Heart left ventricle (tissue), 16 donors: ENCODE measurements at places on chromosomes 4 and X.

DNA sequence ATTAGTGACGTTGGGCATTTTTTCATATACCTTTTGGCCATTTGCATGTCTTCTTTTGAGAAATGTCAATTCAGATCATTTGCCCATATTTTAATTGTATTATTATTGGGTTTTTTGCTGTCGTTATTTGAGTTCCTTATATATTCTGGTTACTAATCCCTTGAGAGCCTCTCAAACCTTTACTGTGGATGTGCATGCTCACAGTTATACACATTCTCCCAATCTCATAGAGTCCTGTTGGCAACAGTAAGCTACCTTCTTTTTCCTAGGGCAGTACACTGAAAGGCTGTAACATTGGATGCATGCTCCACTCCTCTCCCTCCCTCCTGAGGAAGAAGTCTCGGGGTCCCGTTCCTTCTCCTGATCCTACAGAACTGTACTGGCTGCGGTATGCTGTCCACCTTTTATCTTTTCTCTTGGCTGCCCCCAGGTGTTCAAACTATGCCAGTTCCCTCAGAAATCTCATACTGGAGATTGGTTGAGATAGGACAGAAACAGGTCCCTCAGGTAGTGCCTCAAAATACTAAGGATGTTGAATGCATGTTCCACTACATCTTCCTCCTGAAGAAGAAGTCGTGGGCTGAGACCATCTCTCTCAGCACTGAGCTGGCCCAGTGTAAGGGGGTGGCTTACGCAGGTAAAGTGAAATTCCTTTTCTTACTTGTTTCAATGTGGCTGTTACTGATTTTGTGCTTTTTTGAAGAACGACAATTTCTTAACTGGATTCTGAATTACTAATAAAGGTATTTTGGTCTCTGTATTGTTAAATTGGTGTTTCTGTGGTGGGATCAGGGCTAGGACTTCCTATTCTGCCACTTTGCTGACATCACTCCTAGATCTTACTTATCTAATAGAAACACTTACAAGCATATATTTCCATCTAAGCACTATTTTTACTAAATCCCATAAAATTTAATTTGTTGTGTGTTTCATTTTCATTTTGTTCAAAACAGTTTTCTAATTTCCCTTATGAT is 145.4 kb upstream of the HUWE1 start:
- DNase-seq: no peak

DNA sequence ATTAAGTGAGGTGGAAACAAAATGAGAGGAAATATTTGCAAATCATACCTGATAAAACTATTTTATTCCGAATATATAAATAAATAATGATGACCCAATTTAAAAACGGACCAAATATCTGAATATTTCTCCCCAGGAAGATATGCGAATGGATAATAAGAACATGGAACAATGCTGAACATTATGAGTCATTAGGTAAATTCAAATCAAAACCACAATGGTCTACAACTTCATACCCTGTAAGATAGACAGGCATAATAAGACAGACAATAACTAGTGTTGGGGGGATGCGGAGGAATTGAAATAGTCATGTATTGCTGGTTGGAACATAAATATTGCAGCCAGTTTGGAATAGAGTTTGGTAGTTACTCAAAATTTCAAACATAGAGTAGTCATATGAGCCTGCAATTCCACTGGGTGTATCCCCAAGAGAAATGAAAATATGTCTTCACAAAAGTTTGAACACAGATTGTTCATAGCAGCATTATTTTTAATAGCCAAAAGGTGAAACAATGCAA is 47.6 kb upstream of the DRP2 start:
- DNase-seq: no peak

DNA sequence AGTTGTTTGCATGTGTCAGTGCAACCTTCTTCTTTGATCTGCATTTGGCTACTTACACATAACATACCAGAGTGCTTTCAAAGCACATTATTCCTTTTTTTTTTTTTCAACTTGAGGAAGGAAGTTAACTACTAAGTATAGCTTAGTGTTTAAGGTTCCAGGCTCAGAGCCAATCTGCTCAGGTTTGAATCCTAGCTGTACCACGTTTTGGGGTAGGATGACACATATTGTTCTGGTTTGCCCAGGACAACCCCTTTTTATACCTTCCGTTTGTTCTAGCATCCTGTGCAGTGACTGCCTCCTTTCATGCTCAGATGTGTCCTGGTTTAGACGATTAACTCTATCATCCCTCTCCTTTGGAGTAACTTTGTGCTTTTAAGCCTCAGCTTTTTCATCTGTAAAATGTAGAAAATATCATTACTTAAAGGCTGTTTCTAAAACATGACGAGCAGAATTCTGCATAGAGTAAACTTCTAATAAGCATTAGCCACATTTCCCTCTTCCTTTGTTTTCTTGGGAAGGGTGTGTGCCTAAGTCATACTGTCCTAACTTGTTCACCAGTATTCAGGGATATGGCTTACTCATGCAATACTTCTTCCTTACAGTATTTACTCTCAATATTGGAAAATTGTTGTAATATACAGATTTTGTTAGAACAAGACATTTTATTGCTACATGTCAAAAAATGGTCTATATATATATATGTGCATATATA is 281.3 kb downstream of the C4orf33 start:
- no peak for DNase-seq

DNA sequence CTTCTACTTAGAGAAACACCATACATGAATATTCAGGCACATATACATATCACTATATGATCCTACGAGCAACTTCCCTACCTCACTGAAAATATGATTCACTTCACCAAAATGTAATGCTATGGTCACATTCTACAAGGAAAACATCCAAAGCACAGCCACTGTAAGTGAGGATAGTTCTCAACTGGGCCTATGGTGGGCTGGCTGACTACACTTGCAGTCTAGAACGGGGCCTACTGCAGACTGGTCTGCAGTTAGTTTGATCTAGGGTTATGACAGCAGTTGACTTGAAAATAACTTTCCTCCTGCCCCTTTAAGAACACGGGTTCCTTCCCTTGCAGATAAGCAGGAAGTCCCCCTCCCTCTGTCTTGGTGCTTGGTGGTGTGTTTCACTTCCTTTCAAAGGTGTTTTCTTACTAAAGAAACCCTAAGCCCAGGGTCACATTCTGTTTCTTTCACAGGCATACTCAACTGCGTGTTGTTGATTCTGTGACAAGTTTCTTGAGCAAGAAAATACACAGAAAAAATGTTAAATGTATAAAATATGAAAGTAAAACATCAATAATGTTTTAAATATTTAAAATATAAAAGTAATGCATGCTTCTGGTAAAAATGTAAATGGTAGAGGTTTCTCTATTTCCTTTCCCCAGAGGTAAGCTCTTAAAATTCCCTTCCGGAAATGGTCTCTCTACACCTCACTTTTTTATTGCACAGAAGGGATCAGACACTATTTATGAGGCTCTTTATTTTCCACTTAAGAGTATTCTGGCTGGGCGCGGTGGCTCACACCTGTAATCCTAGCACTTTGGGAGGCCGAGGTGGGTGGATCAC is 18.0 kb upstream of the TMSB4X start:
- DNase-seq: no peak

- no peak for DNase-seq
These were observed 15.8 kb upstream of the SLC25A4 start for GRCh38 chr4:185127021-185127925.

DNA sequence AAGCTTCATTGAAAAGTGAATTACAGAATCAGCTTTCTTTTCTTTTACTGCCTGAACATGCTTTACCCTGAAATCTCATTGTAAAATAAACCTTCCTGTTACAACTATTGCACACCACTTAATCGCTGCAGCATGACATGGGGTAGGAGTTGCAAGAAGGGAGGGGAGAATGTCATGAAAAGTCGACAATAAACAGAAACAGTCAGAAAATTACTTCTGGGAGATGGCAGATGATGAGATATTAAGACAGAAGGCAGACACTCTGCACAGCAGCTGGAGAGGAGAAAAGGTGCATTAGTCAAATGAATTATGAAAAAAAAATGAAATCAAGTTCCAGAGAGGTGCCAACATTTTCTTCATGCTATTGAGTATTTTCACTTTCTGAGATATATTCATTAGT is 287.7 kb downstream of the PCDH7 start:
- no peak for DNase-seq

- DNase-seq: no peak
These were observed 82.3 kb upstream of the PPARGC1A start for GRCh38 chr4:23972187-23972586.

DNA sequence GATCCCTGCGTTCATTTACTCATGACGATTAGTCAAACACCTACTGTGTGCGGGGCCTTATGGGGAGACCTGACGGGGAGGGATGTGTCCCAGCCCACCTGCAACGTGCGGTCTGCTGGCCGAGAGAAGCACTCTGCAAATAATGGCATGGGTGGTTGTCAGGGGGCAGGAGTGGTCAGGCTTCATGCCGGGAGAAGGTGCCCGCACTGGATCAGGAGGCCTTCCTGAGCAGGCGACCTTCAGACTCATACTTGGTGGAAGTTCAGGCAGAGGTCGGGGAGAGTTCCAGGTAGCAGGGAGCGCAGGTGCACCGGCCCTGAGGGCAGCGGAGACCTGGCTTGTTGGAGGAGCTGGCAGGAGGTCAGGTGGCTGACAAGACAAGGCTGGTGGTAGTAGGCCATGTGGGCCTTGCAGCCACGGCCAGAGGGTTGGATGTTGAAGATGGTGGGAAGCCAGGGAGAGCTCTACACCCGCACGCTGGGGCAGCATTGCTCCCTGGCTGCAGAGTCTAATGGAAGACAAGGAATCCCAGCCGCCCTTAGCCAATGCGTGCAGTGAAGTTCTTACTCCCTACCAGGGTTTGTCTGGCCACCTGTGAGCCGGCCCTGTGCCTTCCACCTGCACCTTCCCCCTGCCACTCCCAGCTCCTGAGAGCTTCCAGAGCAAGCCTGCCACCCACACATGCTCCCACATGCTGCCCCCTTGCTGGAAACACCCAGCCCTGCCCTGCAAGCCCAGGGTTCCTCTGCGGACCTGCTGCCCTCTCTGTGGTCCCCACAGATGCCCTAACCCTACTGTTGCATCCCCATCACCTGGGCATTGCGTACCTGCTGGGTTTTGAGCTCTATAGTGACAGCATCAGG is 97.3 kb downstream of the PSAPL1 start:
- DNase-seq: no peak

DNA sequence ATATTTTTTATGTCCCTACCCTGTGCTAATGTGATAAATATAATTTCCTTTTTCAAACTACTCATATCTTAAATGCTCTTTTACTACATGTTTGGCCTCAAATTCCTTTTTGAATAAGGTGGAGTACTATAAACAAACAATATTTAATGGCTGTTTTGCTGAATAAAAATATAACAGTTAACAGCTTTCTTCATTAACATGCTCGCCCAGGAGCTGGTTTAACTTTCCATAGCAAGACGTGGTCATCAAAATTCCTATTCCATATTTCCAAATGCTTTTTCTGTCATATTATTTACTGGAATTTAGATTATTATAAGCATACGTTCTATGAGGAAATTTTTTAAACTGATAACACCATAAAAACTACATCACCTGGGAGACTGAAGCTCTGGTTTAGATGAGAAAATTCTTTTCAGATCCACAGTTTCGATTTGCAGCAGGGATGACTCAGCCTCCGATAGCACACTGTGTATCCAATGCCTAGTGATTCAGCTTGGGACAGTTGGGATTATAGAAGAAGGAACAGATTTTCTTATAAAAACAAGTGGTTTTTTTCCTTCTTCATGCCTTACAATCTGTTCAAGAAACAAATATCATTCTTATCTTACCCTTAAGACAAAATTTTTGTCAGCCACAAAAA is 129.1 kb downstream of the FBXO8 start:
- DNase-seq: peak; percentile 24

- DNase-seq: no peak
These were observed 51.2 kb downstream of the INTS12 start for GRCh38 chr4:105657117-105657765.

DNA sequence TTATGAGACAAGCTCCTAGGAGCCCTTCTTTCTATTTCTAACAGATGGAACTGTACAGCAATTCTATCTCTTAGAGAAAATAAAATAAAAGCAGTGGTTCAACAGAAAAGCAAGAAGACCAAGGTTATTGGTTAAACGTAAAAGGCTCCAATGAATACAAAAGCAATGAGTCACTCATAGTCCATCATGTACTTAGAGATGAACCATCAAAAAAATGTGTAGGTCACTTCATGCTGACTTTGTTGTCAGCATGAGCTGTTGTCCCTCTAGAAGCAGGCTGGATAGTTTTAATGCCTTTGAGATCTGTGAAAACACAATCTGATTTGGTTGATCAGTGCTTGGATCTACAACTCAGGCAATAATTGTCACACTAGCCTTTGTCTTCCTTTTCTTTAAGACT is 378.6 kb upstream of the ANXA10 start:
- no peak for DNase-seq

- no peak for DNase-seq
These were observed 107.4 kb upstream of the STOX2 start for GRCh38 chr4:183797445-183798300.

- DNase-seq: no peak
These were observed 244.6 kb upstream of the TENM3 start for GRCh38 chr4:181998398-181999295.

DNA sequence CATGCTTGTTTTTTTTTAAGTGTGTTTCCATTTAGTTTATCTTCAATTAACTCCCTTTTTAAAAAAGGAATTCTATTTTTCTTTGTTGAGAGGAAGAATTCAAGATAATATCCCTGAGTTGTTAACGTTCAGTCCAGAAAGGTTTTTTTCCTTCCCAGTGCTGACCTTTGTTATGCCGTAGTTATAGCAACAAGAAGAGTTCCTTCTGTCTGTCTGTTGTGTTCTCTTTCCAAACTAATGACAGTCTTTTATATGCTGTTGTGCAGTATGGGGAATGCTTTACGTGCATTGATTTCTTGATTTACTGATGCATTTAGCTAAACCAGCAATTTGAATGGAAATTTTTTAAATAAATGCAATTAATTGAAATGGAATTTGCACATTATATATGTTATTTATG is 6.6 kb upstream of the CXXC4 start:
- no peak for DNase-seq

DNA sequence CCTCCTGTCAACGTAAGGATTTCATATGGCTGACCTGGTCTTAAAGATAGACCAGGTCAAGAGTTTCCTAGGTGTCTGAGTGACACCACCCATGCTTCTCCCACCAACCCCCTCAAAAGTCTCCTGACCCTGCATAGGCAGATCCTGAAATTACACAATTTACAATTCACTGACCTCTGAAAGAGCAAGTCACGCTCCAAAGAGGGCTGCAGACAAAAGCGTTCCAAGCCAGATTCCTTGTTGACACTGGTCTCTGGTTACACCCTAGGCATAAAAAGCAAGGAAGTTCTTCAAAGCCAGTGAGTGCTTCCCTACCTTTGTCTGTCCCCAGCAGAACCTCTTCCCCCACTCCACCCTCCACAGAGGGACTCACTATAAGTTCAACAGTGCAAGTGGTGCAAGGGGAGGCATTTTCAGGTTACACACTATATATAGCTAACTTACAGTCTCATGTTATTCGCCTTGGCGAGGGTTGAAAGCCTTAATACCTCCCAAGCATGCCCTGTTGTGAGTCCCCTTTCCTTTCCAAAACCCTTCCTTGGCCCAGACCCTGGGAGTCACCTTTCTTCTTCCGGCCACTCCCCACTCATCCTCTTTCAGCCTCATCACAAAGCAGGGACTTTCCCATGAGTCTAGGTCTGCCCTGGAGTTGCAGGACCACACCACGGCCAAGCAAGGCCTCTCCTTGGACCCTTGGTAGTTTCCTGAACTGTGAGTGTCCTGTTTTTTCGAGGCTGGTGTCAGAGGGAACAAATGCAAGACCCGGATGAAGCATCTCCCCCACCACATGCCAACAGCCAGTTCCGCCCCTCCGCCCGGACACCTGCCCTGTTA is 58.0 kb upstream of the KLF3 start:
- DNase-seq: no peak

GRCh38 chr4:118352843-118353533 is at the start of gene PRSS12:
TSS of gene PRSS12 (minus strand) at chr4:118353003. CDS start at chr4:118352720, 283 bp downstream.
- DNase-seq: peak; percentile 75

- no peak for DNase-seq
These were observed 141.5 kb downstream of the RPS6KA6 start for GRCh38 chrX:84046403-84046984.
